ENCODE measurements at places on chromosomes 3 and 15.

- DNase-seq, result no peak
These were observed 362.4 kb downstream of the CGGBP1 start for GRCh38 chr3:87696124-87697013.

- no peak for DNase-seq
These were observed 26.8 kb downstream of the RHCG start for GRCh38 chr15:89469426-89470096.

GRCh38 chr3:159910991-159911663 is 77.5 kb upstream of the IL12A start:
- DNase-seq, result peak; percentile 46

DNA sequence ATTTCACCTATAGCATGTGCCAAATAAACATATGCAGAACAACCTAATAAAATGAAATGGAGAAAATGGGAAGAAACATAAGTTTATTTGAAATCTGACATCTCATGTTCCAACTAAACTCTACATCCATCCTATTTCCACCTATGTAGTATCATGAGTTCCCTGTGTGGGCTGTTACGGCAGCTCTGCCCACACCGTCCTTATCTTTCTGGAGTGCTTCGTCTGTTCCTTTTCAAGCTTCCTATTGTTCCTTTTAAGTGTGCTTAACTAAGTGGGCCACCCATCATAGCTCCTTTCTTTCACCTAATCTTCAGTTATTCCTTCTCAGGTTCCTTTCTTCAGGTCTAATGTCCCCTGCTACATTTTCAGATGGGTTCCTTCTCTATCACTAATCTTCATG is 17.3 kb downstream of the RYR3 start:
- DNase-seq, result no peak

GRCh38 chr3:82186017-82186416 is 424.6 kb upstream of the GBE1 start:
- no peak for DNase-seq

GRCh38 chr3:64593350-64593749 is 94.5 kb downstream of the ADAMTS9 start:
- DNase-seq, result no peak

- DNase-seq, result no peak
These were observed 5.8 kb downstream of the ITGA11 start for GRCh38 chr15:68426116-68426515.

GRCh38 chr3:99781761-99782160 is 35.9 kb upstream of the CMSS1 start:
- no peak for DNase-seq
